Keratinocyte (primary cell): ENCODE measurements at places on chromosomes 4 and X.

GRCh38 chr4:53576676-53577372, 14.5 kb downstream of the LNX1 start:
- no peak for DNase-seq

DNA sequence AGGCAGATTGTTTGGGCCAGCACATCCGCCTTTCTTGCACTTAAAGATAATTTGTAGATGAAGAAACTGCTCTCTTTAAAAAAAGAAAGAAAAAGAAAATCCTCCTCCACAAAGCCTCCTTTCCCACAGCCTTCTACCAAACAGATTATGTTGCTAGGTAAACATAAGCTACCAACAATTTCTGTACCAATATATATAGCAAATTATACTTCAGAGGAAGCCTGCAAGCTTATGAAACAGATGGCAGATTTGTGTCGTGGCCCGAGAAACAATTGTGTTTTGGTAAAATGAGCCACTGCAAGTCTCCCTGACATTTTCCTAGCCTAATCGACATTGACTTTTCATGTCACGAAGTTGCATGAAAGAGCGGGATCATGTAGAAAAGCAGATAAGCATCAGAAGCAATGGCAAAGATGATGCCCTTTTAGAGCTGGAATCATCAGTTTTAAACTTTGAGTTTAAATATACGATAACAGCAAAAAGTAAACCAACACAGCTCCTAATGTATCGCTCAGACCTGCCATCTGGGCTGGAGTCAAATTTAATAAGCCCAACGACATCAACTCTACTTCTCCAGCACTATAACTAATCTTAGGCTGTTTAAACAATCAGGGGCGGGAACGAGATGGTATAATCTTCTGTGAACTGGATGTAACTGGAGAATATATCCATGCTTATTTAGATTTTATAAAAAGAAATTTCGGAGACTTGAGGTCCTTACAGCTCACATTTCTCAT, 94.9 kb upstream of the PLAC1 start:
- DNase-seq = no peak

GRCh38 chr4:76523593-76523992, 88.6 kb downstream of the SHROOM3 start:
- DNase-seq = no peak

DNA sequence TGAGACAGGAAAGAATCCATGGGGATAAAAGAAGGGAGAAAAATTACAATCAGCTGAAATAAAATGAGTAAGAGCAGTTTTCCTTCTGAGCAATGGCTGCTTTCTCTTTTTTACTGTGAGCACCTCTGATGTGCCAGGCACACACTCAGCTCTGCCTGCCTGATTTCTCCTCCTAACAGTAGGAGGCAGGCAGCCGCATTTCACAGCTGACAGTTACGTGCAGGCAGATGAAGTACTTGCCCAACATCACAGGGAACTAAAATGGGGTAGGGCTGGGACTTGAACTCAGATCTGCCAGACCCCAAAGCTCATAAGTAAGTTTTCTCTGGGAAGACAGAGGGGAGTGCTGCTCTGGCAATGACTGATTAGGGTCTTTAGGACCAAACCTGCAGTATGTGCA, 54.6 kb downstream of the C4orf50 start:
- DNase-seq = no peak

- no peak for DNase-seq
Measured at GRCh38 chr4:114085611-114086345, 106.3 kb upstream of the ARSJ start.

- DNase-seq = no peak
Measured at GRCh38 chr4:29972121-29972520, 748.0 kb upstream of the PCDH7 start.

GRCh38 chr4:10949039-10949733, 264.6 kb upstream of the CLNK start:
- no peak for DNase-seq

DNA sequence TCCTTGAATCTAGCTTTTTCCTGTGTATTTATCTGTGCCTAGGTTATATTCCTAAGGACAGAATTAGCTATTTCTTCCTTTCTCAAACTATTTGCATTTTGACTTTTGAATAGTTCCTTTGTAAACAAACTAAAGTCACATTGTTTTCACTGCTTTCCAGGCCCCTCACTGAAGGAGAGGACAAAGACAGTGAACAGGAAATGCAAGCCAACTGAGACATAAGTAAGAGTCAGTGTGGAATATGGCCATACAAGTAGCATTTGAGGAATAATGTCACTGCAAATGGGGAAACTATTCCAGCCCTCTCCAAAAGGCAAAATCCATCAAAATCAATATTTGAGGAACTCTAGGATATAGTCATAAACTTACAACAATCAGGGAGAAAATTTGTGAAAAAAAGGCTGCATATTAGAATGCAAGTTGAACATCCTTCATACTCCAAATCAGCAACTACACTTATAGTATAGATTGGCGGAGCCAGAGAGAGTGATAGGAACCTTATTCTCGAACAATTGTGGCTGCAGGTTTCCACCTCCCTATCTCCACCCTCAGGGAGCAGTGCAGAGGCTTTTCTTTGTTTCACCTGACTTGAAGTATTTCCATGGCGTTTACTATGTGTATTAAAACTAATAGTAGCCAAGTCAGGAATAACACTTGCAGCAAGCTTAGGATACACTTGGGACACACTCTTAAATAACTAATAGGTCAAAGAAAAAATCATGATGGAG, 1110.4 kb upstream of the ADGRL3 start:
- DNase-seq = no peak

DNA sequence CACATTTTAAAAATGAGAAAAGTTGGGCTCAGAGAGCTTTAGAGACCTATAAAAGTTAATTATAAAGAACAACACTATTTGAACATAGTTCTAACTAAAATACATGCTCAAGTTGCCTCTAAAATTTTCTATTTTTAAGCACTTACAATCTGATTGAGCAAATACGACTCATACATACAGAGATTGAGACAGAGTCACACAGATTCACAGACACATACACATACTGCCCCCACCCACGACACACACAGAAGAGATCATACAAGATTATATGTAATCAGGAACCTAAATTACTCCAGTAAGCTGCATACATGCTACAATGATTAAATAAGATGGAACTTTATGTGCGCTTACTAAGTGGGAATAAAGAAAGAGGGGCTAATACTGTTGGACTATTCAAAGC, 2.7 kb upstream of the ASB5 start:
- DNase-seq = no peak

DNA sequence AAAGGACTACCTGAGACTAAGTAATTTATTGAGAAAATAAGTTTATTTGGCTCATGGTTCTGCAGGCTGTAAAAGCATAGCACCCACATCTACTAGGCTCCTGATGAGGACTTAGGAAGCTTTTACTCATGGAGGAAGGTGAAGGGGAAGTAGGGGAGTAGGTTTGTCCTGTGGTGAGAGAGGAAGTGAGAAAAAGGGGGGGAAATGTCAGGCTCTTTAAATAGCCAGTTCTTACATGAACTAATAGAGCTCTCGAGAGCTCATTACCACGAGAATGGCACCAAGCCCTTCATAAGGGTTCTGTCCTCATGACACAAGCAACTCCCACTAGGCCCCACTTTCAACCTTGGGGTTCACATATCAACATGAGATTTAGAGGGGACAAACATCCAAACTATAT, 125.5 kb upstream of the NRK start:
- DNase-seq = no peak

GRCh38 chr4:89539797-89540711, 232.5 kb upstream of the GPRIN3 start:
- DNase-seq = no peak

GRCh38 chrX:150543230-150544155, 24.9 kb upstream of the MTM1 start:
- no peak for DNase-seq

- no peak for DNase-seq
Measured at GRCh38 chr4:135120195-135120594, 918.6 kb upstream of the PABPC4L start.

- DNase-seq = no peak
Measured at GRCh38 chr4:86034616-86035015, 325.2 kb downstream of the MAPK10 start.

- DNase-seq = no peak
Measured at GRCh38 chrX:106862972-106863688, 40.0 kb downstream of the RIPPLY1 start.

- DNase-seq = no peak
Measured at GRCh38 chr4:168914095-168914494, 96.0 kb downstream of the CBR4 start.
